ENCODE measurements at places on chromosomes 12 and 14. TPM values are rescaled to one million over a fixed set of nuclear protein-coding genes. Genes with fewer than 3 reads are reported as not detected.

Gene RABGGTA
- total RNA-seq = 18.6 TPM

Gene OR4E2
- total RNA-seq = not detected

Gene KLHL42
- 7.0 TPM for total RNA-seq

Gene SAV1
- total RNA-seq = 23.4 TPM

Gene CIDEB
- total RNA-seq = 6.9 TPM

Gene TNFAIP2
- 72.0 TPM for total RNA-seq

Gene NYNRIN
- 6.5 TPM for total RNA-seq

Gene ANO2
- total RNA-seq = 11.5 TPM

Gene NABP2
- total RNA-seq = 19.4 TPM

Gene ASCL1
- total RNA-seq = not detected

Gene HVCN1
- total RNA-seq = 44.7 TPM

Gene MIP
- not detected for total RNA-seq

Gene TAS2R7
- not detected for total RNA-seq

Data from left cardiac atrium (tissue), 4 donors.